Fibroblast of lung (primary cell): ENCODE measurements at places on chromosomes 1 and 21.

GRCh38 chr1:224872832-224873433 lies 56.5 kb upstream of the DNAH14 start:
- no peak for DNase-seq

GRCh38 chr1:91752324-91752723 lies 133.6 kb downstream of the TGFBR3 start:
- DNase-seq, result no peak

- peak; percentile 27 for DNase-seq
These were observed 149.4 kb upstream of the CAMK1G start for GRCh38 chr1:209434066-209434465.

DNA sequence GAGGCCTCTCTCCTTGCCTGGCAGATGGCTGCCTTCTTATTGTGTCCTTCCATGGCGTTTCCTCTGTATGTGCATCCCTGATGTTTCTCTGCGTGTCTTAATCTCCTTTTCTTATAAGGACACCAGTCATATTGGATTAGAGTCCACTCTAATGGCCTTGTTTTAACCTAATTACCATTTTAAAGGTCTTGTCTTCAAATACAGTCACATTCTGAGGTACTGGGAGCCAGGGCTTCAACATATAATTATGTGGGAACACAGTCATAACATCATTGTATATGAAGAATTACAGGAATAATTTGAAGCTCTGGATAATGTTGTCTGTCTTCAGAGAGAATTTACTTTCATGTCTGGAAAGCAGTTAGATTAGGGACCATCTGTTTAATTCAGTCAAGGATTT lies 56.4 kb upstream of the PTGFR start:
- DNase-seq, result no peak

GRCh38 chr1:161282991-161283390 lies 24.4 kb downstream of the PCP4L1 start:
- DNase-seq, result no peak

DNA sequence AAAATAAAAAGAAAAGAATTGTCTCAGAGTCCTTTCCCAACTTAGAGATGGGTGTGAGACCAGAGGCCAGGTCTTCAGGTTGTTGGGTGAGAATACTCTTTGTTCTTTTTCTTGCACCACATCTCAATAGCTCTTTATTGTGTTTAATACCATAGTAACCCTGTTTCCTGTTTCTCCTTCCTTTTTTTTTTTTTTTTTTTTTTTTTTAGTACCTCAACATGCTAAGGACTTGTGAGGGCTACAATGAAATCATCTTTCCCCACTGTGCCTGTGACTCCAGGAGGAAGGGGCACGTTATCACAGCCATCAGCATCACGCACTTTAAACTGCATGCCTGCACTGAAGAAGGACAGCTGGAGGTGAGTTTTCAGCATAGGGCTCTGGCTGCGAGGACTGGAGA lies 24.4 kb downstream of the CELF3 start:
- DNase-seq, result no peak

- DNase-seq, result no peak
These were observed 42.6 kb downstream of the TESK2 start for GRCh38 chr1:45448357-45448756.

DNA sequence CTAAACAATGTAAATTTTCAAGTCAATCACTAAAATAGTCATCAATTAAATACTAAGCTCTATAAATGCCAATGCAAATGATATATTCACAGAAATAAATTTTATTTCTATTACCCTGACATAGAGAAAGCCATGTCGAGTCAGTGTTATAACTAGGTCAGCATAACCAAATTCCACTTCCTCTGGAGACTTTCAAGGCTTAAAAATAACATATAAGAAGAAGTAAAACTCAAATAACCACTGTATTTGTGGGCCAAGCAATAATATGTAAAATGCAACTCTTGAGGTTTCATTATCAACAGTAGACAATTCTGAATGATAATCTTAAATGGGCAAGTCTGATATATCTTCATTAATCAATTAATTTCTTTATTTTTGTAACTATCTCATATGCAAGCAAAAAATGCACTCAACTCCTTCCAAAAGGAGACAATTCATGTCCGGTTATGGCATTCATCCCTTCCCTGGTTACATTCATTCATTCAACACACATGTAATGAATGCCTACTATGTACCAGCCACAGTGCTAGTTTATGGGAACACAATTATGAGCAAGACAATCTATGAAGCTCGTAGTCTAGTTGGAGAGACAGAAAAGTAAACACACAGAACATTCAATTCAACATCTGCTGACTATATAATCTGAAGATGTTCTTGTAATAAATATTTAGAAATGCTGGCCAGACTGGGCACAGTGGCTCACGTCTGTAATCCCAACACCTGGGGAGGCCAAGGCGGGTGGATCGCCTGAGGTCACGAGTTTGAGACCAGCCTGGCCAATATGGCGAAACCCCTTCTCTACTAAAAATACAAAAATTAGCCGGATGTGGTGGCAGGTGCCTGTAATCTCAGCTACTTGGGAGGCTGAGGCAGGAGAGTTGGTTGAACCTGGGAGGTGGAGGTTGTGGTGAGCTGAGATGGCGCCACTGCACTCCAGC lies 37.1 kb upstream of the CAP1 start:
- DNase-seq, result no peak

GRCh38 chr21:42221581-42222345 lies 2.8 kb downstream of the ABCG1 start:
- DNase-seq, result peak; percentile 76

DNA sequence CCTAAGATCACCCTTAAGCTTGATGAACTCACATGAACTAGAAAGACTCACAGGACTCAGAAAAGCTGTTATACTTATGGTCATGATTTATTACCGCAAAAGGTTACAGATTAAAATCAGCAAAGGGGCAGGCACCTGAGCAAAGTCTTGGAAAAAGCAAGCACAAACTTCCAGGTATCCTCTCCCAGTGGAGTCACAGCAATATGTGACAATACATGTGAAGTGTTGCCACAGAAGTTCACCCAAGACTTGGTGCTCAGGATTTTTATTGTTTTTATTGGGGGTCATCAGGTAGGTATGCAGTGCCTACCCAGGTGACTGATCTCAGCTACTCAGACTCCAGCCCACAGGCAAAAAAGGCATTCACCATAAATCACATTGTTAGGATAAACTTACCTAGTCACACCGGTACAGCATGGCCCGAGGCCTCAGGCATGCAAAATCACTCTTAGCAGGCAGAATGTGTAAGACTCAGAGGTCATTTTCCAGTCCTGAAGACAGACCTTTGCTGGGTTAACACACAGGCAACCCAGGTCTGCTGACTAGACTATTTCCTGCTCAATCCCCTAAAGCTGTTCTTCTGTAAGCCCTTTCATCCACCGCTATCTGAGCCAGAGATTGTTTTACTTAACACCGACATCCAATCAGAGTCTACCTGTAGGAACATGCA lies 55.6 kb downstream of the SSX2IP start:
- no peak for DNase-seq

DNA sequence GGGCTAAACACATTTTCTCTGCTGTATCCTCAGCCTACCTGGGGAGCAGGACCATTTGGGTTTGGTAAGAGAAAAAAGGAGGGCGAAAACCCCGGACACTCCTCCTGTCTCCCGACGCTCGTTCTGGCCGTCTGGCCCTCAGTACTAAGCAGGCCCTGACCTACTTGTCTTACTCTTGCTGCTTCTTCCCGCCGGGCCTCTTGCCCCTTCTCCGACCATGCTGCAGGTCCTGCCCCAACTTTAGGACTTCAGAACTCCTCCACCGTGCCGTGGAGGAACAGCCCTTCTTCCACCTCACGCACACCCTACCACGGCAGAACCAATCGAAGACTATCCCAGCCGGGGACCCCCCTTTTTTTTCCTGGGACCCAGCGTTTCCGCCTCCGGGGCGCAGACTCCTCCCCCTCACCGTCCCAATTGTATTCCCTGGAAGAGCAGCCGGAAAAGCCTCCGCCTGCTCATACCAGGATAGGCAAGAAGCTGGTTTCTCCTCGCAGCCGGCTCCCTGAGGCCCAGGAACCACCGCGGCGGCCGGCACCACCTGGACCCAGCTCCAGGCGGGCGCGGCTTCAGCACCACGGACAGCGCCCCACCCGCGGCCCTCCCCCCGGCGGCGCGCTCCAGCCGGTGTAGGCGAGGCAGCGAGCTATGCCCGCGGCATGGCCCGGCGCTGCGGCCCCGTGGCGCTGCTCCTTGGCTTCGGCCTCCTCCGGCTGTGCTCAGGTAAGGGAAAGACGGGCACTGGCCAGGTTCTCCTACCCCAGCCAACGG lies at the start of gene CHRNB2:
TSS of gene CHRNB2 (plus strand) at position 393 of the 771 bp plus-strand sequence. CDS start at position 660, 267 bp downstream.
- DNase-seq, result peak; percentile 33

DNA sequence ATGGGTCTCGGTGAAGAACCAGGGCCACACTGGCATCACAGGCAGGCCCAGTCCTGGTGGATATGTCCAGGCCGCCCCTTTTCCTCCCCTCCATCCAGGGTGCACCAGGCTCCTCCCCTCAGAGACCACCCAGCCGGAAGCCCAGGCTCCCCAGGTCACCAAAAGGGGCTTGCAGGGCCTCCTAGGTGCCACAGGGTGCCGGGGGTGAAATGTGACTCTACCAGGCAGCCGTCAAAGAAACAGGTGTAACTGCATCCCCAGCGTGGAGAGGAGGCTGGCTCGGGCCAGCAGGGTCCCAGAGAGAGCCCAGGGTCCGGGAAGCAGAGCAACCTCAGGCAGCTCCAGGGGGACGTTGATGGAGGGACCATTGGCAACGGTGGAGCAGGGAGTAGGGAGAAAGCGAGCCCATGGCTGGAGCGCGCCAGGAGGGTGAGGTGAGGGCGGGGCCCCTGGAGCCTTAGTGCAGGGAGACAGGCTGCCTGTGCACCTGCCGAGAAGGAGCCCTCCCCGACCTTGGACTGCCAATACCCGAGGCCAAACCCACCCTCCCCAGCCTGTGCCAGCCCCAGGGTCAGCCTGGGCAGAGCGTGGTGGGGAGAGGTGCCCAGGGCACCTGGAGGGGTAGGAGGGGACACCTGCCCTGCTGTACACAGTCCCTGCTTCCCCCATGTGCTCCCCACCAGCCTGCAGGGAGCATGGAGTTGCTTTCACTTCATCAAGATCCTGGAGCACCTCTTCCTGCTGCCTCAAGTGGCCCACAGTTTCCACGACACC lies 48.3 kb upstream of the POFUT2 start:
- DNase-seq, result no peak
